ENCODE measurements at places on chromosomes 7 and 10.

DNA sequence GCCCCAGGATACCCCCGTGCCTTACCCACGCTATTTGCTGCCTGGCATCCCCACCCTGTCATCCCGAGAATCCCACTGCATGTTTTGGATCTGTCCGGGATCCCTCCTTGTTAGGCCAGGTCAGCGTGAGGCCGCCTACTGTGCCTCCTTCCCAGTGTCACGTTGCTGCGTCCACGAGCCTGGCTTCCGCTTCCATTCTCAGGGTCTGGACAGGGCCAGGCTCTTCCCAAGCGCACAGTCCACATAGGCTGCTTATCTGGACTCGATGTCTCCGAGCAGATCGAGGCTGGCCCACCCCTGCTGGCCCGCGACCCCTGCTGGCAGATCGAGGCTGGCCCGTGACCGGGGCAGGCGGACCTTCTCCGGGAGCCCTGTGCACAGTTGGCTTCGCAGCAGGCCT lies 27.1 kb downstream of the FOXK1 start:
- no peak for DNase-seq

DNA sequence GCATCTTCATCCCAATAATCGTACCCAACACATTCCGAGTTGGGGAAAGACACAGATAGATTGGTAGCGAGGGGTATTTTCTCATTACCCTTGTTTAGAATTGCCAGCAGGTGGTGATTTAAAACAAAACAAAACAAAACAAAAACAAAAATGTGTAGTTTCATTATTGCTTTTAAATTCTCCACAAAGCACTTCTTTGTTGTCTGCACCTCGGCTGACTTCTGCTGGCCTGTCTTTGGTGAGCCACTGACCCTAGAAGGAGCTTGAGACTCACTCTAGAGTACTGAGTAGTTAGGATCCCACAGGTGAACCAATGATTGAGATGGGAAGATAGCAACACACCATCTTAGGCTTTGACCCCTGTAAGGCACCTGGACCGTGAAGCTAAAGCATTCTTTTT lies 105.4 kb upstream of the BET1 start:
- DNase-seq = no peak

DNA sequence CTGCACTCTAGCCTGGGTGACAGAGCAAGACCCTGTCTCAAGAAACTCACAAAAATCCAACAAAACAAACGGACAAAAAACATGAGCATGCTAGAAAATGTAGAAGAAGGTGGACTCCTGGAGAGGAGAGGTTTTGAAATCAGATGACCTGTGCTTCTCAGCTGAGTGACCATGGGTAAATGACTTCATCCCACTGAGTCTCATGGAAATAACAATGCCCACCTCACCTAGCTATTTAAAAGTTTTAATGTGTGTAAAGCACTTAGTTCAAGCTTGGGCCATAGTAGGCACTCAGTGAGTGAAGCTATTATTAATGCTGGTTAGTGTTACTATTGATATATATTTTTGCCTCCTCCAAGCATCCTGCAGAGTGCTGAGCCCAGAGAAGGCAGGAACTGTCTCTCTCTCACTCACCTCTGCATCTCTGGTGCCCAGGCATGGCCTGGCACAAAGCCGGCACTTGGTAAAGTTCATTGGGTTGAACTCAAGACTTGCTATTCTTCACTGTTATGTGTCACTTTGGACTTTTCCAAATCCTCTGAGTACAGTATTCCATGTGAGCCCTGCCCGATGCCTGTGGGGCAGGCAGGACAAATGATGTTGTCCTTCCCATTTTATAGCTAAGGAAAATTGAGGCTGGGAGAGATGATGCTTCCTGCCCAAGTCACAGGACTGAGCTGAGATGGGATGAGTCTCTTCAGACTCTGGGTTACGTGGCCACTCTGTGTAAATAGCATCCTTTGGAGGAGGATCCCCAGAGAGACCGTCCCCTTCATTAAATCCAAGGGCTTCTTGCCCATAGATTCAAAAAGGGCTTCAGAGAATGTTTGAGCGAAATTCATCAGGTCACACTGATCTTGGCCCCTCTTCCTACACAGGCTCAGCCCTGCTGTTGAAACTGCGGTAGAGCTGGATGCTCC lies 81.4 kb upstream of the EMX2 start:
- DNase-seq = peak; percentile 87

- DNase-seq = no peak
These were observed 602.8 kb downstream of the NRG3 start for GRCh38 chr10:82477776-82478175.

GRCh38 chr10:17599089-17599488 lies 18.1 kb downstream of the HACD1 start:
- no peak for DNase-seq

- DNase-seq = no peak
These were observed 910.3 kb downstream of the LRMDA start for GRCh38 chr10:76341740-76342139.

DNA sequence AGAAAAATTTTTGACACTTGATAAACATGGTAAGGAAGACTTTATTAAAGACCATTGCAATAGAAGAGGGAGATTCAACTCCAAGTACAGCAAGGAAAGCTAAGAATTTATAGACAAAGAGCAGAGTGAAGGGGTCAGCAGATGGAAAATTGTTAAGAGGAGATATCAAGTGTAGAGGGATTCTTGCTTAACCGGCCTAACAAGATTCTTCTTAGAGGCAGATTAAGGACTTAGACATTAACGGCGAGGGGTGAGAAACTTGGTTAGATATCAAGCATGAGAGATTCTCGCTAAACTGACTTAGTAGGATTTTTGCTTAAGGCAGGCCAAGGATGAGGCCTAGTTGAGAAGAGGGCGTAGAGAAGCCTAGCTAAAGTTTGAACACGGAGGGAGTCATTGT lies 76.0 kb downstream of the ITGB1 start:
- DNase-seq = no peak

GRCh38 chr7:120933475-120933874 lies 17.1 kb upstream of the ING3 start:
- DNase-seq = no peak

DNA sequence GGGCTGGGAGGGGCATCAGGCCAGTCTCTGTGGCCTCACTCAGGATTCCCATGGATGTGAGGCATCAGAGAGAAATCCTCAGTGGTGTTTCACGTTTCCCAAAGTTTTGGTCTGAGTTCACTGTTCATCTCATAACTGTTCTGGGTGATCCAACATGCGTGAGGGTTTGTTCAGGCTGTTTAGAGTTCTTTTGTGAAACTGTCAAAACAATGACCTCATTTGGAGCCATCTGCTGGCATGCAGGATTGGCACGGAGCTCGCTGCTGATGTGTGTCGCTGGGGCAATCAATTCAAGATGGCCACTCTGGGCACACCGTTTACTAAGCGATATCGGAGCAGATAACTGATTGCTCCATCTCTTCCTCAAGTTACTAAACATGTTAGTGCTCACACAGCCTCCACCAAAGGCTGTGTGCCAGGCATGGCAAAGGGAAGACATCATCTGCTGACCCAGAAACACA lies 365.6 kb downstream of the WDR11 start:
- DNase-seq = no peak

DNA sequence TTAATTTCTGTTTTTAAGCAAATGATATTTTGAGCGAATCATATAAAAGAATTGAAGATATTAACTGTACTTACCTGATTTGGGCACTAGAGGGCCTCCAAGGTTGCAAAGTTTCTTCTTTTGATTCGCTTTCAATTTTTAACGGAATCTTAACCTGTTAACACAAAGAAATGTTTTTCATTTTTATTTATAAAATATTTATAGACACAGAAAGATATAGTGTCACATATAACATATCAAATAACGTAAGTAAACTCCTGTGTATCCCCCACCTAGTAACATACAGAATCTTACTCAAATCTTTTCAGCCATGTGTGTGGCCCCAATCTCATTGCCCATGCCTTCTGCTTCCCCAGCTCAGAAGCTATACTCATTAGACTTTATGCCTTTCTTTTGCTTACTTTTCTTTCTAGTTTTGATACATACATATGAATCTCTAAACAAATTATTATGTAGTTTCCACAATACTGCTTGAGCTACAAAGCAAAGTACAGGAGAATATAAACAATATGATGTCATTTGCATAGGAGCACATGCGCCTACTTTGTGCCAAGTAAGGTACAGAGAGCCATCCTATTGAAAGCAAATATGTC lies 49.5 kb upstream of the ZPBP start:
- peak; percentile 34 for DNase-seq

- no peak for DNase-seq
These were observed 7.0 kb downstream of the EBF3 start for GRCh38 chr10:129956876-129957673.

- DNase-seq = no peak
These were observed 2.4 kb downstream of the ZMIZ2 start for GRCh38 chr7:44750921-44751571.

- peak; percentile 65 for DNase-seq
These were observed 68.9 kb upstream of the FOXK1 start for GRCh38 chr7:4612939-4613841.

GRCh38 chr7:51180092-51180491 lies 136.5 kb downstream of the COBL start:
- DNase-seq = no peak

- no peak for DNase-seq
These were observed 256.4 kb downstream of the ABCA13 start for GRCh38 chr7:48427671-48428070.

GRCh38 chr10:117086546-117086945 lies 51.5 kb downstream of the VAX1 start:
- DNase-seq = no peak

- no peak for DNase-seq
These were observed 77.6 kb upstream of the LRRC4 start for GRCh38 chr7:128108641-128109423.

DNA sequence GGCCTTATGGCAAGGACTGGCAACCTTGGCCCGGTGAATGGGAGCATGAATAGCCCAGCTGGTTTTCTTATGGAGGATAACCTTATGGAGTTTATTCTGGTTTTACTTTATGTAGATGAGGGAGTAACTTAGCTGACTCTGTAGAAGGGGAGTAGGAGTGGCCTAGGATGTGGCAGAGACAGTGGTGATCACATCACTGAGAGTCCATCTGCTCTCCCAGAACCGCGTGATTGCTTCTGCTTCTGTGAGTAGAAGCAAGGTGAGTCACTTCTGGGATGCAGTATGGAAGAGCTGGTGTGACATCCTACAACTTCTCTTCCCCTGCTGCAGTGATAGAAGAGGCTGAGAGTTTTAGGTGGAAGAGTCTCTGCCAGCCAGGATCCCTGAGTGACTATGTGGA lies 129.2 kb downstream of the RPS24 start:
- DNase-seq = no peak

DNA sequence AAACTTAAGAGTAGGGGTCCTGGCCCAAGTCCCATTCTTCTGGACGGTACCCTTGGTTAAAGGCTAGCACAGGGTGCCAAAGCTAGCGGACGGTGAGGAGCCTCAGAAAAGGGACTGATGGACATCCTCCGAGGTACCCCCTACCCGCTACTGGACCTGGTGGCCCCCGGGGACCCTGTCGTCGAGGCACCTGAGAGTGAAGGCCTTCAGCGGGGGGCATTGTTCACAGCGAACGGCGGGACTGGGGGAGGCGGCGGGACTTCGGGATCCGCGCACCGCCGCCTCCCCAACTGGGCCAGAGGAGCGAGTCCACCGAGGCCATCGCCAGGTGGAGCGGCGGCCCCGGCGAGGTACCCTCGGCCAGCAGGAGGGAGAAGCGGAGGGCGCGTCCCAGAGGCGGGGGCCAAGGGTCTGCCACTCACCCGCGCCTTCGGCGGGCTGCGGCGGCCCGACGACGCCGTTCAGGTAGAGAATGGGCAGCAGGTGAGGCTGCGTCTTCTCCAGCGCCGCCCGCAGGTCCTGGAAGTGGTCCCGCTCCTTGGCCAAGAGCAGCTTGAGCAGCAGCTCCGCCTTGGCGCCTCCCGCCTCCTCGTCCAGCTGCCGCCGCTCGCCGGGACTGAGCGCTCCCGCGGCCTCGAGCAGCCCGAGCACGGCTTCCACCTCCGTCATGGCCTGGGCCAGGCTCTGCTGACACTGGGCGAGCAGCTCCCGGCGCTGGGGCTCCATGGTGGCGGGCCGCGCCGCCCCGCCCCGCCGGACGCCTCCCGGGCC lies 575 bp downstream of the DLG5 start:
- DNase-seq = peak; percentile 69

GRCh38 chr7:47804767-47805545 lies 143.3 kb downstream of the PKD1L1 start:
- DNase-seq = no peak

DNA sequence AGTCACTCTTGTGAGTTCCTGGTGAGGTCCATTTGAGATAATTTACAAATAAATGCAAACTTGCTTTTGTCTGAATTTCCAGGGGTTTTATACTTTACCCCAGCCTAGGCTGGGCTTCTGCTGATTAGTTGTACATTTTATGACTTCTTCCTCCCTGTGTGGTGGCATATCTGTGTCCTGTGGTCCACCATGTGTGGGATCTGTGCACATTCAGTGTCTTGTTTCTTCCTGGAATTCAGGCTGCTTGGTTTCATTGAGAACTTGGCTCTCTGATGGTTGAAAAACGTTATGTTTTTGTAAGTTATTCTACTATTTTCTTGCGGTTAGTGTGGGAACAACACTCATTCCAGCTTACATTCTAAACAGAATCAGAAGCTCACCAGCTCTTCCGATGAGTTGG lies 523.4 kb upstream of the PFKP start:
- no peak for DNase-seq

- DNase-seq = no peak
These were observed 455.9 kb downstream of the TYW1 start for GRCh38 chr7:67452516-67453026.

GRCh38 chr10:26960308-26960707 lies 99.5 kb upstream of the ABI1 start:
- DNase-seq = peak; percentile 47

GRCh38 chr7:54781134-54781920 lies 22.3 kb upstream of the SEC61G start:
- no peak for DNase-seq

DNA sequence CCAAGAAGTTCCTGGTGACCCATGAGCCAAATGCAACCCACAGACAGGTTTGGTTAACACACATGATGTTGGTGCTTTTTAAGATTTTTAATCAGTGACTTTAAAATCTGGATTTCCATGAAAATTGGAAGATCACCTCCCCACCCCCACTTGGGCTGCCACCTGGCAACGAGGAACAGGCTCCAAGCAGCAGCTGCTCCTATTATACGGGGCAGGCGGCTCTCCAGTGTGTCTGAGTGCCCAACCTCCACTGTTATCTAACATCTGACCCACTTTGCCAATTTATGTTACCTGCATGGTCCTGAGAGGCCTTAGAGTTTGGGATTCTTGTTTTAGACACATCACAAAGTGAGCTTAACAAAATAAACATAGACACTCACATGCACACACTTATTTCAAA lies 56.4 kb downstream of the SGMS1 start:
- no peak for DNase-seq

GRCh38 chr7:23261843-23262452 lies 15.4 kb downstream of the GPNMB start:
- DNase-seq = peak; percentile 90

GRCh38 chr7:157951300-157952049 lies 614.7 kb downstream of the DNAJB6 start:
- DNase-seq = no peak

DNA sequence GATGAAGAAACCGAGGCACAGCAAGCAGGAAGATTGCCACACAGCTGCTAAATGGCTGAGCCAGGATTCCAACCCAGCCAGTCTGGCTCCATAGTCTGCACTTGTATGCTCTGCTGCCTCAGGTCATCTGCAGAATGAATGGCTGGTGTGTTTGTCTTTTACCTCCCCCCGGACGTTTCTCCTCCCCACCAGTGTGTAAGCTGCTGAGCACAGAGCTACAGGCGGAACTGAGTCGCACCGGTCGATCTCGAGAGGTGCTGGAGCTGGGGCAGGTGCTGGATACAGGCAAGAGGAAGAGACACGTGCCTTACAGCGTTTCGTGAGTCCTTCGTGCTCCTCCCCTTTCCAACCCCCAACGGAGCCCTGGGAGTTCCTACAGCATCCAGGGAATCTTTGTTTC lies 2.6 kb downstream of the CNPY4 start:
- no peak for DNase-seq

- DNase-seq = no peak
These were observed 2.4 kb upstream of the MYO1G start for GRCh38 chr7:44981035-44981706.

Data from GM03348 (cell line).